ENCODE measurements at places on chromosomes 2 and 18.

DNA sequence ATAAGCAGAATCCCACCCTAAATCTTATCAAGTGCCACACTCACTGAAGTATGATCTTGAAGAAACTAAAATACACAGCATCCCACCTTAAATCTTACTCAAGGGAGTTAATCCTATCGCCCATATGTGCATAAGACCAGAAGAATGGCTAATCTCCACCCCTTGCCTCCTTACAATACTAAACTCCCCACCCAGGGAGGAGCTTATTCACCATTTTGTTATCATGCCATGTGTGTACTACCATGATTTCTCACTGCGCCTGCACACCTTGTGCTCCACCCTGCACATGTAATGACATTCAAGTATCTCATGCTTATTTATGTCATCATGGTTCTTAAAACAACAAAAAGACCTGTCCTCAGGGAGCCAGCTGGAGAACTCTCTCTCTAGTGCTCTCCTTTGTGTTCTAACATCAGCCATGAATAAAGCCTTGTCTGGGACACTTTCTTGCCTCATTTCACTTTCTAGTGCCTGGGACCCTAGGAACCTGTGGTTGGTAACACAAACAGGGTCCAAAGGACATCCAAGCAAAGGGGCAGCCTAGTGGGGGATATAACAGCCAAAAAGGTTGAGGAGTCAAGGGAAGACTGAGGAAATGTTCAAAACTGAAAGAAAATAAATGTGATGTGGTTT lies 87.4 kb downstream of the SLC66A3 start:
- DNase-seq: no peak

- no peak for DNase-seq
Measured at GRCh38 chr2:30300456-30301221, 69.3 kb downstream of the LBH start.

GRCh38 chr18:10190564-10190963 lies 263.9 kb upstream of the APCDD1 start:
- no peak for DNase-seq

DNA sequence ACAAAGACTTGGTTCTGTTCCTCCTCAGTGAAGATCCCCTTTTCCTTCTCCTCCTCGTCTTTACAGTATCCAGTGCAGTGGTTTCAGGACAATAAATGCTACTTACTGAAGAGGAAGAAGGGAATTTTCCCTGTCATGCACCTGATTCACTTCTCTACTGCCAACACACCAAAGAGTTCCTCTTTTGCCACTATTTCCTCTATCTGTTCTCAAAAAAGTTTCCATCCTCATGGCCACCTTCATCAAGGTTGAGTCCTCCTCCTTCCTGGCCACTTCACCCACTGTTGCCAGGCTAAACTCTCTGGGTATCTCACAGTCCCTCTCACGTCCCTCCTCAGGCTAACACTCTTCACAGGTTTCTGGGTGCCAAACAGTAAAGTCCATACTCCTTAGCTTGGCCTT lies 41.7 kb downstream of the PLEKHM3 start:
- no peak for DNase-seq

DNA sequence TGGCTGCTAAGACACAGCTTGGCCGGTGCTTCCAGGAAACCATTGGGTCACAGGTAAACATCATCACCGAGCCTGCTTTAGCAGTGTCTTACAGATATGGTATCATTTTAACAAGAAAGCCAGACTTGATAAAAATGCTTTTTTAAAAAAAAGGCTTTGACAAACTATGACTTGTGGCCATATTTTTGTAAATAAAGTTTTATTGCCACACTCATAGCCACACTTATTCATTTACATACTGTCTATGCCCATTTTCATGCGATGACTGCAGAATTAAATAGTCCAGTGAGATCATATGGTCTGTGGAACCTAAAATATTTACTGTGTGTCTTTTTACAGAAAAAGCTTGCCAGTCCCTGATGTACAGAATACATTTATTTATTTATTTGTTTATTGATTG lies 242.0 kb downstream of the LTBP1 start:
- no peak for DNase-seq

- no peak for DNase-seq
Measured at GRCh38 chr18:63040788-63041410, 278.7 kb downstream of the BCL2 start.

GRCh38 chr2:240225660-240226475 lies 85.4 kb upstream of the OTOS start:
- no peak for DNase-seq

- DNase-seq: no peak
Measured at GRCh38 chr2:20643060-20643459, 7.8 kb downstream of the HS1BP3 start.

DNA sequence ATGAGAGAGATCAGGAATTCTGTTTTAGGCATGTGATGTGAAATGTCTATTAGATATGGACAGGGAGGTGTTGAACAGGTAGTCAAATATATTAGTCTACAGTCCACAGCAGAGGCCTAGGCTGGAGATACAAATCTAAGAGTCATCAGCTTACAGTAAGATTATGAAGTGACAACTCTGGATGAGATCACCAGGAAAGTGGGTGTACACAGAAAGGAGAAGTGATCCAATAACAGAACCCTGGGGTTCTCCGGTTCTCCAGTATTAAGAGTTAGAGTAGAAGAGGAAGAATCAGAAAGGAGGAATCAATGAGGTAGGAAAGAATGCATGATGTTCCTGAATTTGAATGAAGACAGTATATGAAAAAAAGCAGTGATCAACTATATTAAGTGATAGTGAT lies 362.3 kb downstream of the FIGN start:
- no peak for DNase-seq

DNA sequence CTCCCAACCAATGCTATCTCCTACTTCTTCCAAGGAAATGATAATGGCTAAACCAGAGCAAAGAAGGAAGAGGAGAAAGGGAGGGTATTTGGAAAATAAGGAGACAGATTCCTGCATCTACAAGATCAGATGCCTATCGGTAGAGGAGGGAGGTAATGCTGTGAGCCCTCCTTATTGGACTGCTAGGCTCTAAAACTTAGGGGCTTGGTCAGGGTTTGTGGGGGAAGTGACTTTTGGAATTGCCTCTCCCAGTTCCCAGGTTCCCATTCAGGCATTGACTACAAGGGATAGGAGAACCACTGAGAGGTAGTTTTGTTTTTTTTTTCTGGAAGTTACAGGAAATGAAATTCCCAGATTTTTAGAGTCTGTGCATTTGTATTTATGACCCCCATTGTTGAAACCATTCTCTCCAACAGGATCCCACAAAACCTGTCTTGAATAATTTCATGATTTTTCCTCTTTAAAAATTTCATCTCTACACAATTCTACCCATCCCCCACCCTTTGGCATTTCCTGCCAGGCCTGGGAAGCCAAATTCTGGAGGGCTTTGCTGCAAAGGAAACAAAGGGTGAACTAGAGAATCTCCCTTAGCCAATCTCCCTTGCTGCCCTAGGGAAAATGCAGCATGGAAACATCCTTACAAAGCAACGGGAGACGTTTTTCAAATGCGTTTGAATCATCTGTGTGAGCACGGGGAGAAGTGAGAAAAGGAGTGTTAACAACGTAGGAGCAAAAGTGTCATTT lies 282.1 kb upstream of the EPAS1 start:
- DNase-seq: no peak

DNA sequence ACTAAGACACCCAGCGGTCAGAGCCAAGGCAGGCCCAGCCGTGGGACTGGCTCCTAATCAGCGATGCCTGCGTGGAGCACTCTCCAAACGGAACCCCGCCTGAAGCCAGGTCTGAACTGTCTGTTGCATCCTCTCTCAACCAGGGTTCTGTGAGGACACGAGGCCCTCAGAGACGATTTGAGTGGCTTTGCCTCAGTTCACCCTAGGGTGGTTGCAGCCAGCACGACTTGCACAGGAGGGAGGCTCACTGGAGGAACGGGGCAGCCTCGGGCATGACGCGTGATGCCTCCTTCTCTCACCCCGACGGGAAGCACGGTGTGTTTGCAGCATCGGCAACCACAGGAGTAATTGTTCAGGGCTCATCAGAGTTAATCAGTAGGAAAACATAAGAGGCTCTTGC lies 336.4 kb downstream of the EIPR1 start:
- DNase-seq: no peak

DNA sequence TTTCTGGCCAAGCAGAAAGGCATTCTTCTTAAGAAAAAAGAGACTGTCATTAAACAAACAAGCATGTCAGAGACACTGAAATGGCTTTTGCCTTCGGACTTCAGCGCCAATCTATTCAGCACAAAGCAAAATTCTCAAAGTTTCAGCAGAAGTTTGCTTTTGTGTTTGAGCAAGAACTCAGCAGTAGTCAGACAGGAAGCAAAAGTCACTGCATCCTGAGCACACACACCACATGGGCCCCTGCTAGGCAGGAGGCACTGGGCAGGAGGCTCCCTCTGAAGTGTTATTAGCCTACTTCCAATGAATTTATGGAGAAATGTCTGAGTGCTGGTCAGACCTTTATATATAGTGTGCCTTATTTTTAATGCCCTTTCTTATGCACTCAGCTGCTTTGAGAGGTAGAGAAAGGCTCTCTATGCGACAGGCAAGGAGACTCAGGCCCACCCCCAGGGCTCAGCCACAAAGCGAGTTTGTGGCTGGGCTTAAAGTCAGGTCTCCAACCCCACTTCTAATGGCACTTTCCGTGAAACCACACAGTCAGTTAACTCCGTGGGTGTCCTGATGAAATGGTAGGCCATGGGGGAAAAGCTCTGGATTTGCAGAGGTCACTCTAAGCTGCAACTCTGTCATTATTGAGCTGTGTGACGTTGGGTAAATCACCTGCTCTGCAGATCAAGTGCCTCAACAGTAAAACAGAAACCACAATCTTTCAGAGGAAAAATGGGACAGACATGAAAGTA lies 161.0 kb upstream of the TMEM200C start:
- no peak for DNase-seq

DNA sequence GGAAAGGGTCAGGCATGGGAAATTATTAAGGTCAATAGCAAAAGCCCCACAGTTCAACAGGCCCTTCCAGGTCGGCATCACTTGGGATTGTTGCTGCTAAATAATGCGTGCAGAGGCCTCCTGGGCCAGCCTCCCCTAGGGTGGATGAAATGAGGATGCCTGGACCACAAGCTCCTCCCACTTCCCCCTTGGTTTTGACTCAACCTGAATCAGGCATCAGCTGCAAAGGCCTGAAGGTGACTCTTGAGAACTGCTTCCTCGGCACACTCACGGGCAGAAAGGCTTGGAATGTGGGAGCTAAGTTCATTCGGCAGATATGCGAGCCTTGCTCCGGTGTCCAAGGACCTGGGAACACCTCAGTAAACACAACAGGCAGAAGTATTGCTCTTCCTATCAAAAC lies 69.3 kb downstream of the MBP start:
- DNase-seq: no peak

GRCh38 chr2:236156095-236156859 lies 11.9 kb downstream of the GBX2 start:
- DNase-seq: no peak

- DNase-seq: peak; percentile 77
Measured at GRCh38 chr18:10060469-10060782, 146.6 kb downstream of the VAPA start.

DNA sequence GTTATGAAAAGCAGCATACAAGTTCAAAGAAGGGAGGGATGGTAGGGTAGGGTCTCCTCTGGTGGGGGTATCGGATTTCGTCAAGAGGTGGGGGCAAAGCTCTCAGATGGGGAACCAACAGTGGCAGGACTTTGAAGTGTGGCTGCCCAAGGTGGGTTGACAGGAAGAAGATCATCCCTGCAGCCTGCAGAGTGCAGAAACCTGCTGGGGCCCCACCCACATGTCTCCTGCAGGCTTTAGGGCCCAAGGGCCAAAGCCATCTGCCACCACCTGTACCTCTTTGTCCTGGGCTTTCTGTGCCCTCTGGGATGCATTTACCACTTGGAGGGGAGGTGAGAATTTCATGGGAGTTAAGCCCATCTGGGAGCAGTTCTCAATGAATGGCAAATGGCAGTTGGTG lies 42.7 kb downstream of the KCNF1 start:
- DNase-seq: no peak

DNA sequence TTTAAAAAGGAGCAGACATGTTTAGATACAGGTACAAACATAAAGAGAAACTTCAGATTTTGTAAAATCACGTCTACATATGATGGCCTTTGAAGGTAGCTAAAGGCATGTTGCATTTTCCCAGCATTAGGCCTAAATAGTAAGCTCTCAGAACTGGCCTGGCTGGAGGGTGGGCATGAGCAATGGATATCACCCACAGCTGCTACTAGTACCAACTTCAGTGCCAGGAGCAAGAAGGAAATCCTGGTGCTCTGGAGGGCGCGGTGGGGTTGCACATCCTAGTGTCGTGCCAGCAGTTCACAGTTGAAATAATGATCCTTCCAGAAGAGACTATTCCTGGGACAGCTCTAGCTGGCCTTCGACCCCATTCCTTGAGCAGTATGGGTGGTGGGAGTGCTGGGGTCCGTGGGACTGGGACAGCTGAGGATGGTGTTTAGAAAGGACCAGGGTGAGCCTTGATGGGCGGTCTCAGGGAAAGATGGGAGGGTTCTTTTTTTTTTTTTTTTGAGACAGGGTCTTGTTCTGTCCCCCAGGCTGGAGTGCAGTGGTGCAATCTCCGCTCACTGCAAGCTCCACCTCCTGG lies 4.9 kb downstream of the DES start:
- DNase-seq: no peak

DNA sequence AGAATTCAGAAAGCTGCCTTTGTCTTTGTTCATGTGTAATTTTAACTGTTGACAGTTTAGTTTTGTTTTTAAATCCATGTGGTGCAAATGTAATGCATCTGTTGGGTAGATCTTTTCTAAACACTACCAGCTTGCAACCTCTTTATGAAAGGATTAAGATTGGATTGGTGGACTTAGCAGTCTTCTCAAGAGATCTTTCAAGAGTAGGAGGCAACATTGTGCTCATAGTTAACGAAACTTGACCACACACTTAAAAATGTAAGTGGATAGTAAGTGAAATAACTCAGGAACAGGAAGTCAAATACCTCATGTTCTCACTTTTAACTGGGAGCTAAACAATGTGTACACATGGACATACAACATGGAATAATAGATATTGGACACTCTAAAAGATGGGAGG lies 579.0 kb downstream of the RIT2 start:
- no peak for DNase-seq

DNA sequence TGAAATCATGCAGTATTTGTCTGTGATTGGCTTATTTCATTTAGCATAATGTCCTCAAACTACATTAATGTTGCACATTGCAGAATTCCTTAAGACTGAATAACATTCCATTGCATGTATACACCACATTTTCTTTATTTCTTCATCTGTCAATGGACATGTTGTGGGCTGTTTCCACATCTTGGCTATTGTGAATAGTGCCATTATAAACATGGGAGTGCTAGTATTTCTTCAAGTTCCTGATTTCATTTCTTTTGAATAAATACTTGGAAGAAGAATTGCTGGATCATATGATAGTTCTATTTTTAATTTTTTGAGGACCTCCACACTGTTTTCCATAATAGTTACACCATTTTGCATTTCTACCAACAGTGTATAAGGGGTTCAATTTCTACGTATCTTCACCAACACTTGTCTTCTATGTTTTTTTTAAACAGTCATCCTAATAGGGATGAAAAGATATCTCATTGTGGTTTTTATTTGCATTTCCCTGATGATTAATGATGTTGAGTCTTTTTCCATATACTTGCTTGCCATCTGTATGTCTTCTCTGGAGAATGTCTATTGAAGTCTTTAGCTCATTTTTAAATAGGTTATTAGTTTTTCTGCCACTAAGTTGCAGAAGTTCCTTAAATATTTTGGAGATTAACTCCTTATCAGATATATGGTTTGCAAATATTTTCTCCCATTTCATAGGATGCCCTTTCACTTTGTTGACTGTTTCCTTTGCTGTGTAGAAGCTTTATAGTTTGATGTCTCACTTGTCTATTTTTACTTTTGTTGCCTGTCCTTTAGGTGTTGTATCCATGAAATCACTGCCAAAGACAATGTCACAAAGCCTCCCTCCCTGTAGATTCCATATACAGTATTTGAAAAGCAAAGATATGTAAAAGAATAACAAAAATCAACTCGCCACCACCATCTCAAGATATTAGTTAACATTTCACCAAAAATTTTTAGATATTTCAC lies 14.6 kb downstream of the FBXO11 start:
- DNase-seq: no peak
